T-cell (primary cell): ENCODE measurements at places on chromosomes 1 and 21. TPM values are rescaled to one million over a fixed set of nuclear protein-coding genes. Genes with fewer than 3 reads are reported as not detected.

NDUFV3 gene
- 21.3 TPM for total RNA-seq

PCSK9 gene
- total RNA-seq = 0.38 TPM

PIGR gene
- total RNA-seq = not detected

PADI2 gene
- total RNA-seq = not detected

UBE2U gene
- not detected for total RNA-seq

MARK1 gene
- not detected for total RNA-seq

FCRL2 gene
- total RNA-seq = 1.2 TPM

CD160 gene
- 4.3 TPM for total RNA-seq

AK4 gene
- total RNA-seq = 0.18 TPM

ERICH3 gene
- 0.03 TPM for total RNA-seq
